ENCODE measurements at places on chromosomes 6 and 20.

DNA sequence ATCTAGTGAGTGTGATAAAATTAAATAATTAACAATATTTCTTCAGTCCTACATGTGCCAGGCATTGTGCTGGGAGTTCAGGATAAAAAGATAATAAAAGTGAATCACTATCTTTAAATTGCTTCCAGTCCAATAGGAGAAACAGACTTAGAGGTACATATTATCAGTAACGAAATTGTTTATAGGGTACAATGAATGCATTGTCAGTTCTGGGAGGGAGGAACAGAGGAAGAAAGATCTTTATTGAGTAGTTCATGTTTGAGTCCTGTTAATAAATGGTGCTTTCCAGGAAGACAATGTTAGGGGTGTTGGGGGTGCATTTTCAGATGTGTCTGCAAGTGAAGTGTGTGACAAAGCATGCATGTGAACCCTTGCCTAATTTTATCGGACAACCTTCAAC, 183.1 kb downstream of the OGFRL1 start:
- no peak for DNase-seq

- DNase-seq: no peak
Observed at GRCh38 chr6:140775061-140775460, 1357.7 kb upstream of the GJE1 start.

- DNase-seq: no peak
Observed at GRCh38 chr6:123575188-123575587, 61.6 kb downstream of the TRDN start.

DNA sequence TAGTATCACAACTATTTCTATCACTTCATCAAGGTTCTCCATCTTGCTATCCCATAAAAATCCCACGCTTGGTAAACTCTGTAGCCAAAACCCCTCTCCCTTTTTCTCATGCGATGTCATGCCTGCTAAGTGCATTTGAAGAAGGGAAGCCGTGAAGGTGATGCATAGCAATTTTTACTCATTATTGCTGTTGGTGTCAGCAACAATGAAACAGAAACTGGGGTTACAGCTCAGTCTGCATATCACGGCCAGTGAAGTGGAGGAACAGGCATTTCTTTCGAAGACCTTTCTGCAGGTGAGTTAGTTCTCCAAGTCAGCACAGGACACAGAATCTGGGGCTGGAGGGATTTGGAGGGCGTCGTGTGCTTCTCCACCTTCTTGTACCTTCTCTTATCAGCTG, 5.8 kb downstream of the UNC93A start:
- DNase-seq: no peak

GRCh38 chr6:99478483-99478882, 36.7 kb downstream of the USP45 start:
- DNase-seq: no peak

- no peak for DNase-seq
Observed at GRCh38 chr6:109706513-109706912, 15.4 kb downstream of the FIG4 start.

DNA sequence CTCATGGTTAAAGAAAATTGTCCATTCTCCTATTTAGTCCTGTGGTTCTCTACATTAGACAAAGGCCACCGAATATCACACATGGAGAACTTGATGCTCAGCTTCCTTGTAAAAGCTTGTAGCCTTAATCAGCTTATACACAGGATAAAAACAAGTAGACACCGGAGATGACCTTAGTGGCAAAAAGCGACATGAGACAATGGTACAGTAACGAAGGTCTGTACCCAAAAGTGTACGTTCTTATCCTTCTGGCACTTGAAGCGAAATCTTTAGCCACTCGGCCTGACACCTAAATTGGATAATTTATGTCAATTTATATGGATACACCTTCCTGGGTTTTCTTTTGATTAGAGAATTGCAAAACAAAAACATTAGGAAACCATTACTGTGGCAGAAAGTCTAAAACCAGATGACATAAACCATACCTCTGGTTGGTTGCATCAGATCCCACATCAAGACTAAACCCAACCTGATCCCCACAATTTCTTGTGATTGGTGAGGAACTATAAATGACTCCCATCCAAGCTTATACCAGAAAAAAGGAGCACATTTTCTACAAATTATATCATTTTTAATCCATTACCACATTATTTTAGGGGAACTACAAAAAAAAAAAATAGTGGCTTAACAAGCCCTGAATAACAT, 6.1 kb downstream of the RBM39 start:
- DNase-seq: no peak

GRCh38 chr6:119887666-119888065, 538.1 kb upstream of the MAN1A1 start:
- no peak for DNase-seq

- DNase-seq: no peak
Observed at GRCh38 chr6:56490993-56491392, 151.7 kb downstream of the DST start.

GRCh38 chr6:168216751-168217191, 102.8 kb downstream of the DACT2 start:
- no peak for DNase-seq

DNA sequence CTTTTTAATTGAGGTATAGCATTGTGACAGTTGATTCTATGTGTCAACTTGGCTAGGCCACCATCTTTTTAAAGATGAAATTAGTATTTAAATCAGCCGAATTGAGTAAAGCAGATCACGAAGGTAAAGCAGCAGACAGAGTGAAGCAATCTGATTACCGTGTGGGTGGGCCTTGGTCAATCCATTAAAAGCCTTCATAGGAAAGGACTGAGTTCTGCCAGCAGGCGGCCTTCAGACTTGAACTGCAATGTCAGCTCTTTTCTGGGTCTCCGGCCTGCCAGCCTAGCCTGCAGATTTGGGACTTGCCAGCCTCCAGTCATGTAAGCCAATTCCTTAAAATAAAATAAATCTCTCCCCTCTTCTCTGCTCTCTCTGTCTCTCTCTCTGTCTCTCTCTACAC, 22.4 kb upstream of the TGM2 start:
- DNase-seq: no peak

DNA sequence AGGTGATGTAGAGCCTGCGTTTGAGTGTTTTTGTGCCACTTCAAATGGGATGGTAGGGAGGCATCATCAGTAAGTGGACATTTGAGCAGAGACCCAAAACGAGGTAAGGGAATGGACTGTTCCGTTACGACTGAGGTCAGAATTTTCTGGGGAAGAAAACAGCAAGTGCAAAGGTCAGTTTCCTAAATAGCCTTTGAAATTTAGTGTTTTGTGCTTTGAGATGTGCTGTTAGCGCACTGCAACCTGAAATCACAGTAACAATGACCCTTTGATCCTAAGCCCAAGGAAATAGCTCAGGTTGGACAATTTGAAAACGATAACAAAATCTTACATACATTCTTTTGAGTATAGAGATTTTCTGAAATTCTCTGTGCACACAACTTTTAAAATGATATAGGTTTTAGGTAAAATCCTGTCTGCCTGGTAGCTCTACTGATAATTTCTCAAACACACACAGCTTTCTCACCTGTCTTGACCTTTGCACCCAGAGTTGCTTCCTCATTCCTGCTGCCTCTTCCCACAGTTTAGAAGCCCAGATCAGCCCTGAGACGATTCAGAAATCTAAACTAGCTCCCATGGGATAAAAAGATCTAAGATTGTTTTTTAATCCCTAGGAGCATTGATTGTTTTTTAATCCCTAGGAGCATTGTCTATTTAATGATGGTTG, 22.1 kb downstream of the DCBLD1 start:
- DNase-seq: no peak

GRCh38 chr6:85416049-85416448, 33.8 kb upstream of the NT5E start:
- no peak for DNase-seq

DNA sequence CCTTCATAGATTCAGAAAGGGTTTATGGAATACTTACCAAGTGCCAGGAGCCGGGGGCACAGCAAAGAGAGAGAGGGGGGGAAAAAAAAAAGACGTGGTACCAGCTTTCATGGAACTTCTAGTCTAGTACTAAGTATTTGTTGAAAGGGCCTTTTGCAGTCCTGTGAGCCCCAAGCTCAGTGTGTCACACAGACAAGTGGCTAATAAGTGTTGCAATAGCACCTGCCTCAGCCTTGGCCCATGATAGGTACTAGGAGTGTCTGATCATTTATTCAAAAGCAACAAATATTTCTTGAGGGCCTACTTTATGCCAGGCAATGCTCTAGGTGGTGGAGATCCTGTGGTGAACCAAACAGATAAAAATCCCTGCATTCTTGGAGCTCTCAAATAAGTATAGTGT, 7.9 kb downstream of the MYLK2 start:
- DNase-seq: no peak

DNA sequence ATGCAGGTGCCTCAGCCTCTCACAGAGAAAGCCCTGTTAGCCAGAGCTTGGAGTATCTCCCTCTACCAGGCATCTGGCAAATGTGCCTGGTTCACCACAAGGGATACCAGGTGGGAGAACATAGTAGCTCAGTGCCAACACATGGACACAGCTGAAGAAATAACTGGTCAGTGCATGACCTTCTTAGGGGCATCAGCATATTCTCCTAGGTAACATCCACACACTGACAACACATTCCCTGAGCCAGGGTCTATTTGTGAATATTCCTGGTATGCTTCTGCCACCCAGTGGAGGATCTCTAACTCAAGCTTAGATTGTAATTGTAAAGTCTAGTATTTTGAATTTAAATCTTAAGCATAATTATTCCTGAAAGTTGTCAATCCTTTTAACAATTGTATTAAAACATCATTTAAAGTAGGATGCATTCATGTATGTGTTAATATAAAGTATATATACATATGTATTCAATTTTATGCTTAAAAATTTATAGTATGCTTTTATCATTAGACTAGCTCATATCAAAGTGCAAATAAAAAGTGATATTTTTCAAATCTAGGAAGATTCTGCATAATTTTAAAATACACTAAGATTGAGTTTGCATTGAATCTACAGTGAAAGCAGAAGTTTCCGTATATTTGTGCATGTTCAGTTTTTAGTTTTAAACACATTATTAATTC, 45.3 kb upstream of the COL21A1 start:
- no peak for DNase-seq

DNA sequence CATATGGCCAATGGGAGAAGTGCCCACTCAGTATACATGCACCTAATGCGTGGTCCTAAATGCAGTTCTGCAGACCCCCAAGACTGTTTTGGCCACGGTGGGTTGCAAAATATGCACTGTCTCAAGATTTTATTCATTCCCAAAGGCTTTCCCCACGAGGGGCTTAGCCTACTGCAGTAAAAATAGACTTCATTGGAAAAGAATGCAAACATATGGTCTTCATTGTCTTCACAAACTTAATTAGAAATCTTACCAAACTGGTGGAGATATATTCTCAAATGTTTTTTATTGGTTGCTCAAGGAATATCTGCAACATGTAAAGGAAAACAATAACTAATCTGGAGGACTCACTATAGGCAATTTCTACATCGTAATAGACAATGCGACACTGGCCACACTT, 31.6 kb upstream of the PRL start:
- DNase-seq: no peak

GRCh38 chr20:6533351-6533750, 234.1 kb upstream of the BMP2 start:
- no peak for DNase-seq

DNA sequence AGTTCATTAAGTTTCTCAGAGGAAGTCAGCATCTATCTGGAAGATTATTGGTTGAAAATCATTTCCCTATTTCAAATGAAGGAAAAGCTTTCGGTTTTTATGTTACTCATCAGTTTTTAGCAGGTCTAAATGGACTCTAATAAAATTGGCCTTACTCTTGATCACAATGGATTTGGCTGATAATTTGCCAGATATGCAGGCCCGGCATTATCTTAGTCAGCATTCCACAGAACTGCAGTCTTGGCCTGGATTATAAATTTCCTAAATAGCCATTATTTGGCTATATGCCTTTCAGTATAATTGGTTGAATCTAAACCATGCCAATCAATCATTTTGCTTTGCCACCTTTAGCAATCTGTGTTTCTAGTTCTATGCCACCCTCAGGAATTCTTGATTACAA, 91.7 kb upstream of the KCNQ5 start:
- no peak for DNase-seq

GRCh38 chr6:111871725-111872400, 1.4 kb downstream of the FYN start:
- peak; percentile 47 for DNase-seq

DNA sequence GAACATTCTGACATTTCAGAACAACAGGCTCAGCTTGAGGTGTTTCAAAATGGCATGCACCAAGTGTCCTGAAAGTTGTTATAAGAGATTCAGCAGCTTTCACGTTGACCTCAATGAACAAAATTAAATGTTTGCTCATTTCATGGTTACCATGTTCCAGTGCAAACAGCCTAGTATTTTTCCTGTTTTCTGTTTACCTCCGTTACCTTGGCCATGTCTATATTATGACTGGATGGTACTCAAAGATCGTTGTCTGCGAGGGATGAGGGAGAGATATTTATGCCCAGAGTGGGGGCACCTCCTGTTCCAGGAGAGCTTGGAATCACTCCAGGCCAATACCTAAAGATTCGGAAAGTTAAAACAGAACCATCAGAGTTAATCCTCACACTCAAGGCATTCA, 83.8 kb upstream of the SASH1 start:
- DNase-seq: no peak

GRCh38 chr6:24403501-24403824, 727 bp downstream of the MRS2 start:
- DNase-seq: no peak

DNA sequence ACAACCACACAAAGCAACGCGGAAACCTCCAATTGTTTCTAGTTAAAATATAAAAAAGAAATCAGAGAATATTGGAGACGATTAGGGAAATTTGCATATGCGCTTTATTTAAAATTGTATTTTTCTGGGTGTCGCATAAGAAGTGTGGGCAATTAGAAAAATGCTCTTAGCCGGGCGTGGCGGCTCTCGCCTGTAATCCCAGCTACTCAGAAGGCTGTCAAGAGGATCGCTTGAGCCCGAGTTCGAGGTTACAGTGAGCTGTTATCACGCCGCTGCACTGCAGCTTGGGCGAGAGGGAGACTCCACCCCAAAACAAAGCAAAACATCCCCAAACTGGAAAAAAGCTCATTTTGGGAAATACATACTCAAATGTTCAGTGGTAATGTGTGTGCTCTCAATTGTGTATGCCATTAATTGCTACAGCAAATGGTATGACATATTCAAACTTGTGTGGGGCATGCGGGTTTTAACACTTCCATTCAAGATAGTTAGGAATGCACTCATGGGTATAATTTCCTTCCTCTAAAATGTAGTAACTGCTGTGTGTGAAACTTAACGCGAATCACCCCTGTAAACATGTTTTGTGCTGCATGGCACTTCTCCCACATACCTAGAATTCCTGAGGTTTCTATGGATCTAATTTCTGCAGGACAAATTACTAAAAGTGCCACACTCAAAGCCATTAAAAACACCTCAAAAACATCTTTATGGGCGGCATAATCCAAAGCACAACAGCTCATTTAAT, 54.7 kb upstream of the HFE start:
- peak; percentile 38 for DNase-seq
